ENCODE measurements at places on chromosomes 4 and X.

DNA sequence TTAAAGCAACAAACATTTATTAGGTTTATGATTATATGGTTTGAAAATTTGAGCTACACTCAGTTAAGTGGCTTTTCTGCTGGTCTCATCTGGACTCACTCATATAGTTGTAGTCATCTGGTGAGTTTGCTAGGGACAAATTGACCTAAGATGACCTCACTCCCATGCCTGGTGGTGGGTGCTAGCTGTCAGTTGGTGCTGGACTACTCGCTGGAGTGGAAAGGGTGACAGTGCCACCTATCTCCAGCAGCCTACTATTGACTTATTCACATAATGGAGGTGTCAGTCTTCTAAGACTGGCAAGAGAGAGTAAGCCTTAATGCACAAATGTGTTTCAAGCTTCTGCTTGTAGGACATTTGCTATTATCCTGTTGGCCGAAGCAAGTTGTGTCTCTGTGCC is 88.2 kb downstream of the TASL start:
- no peak for DNase-seq

DNA sequence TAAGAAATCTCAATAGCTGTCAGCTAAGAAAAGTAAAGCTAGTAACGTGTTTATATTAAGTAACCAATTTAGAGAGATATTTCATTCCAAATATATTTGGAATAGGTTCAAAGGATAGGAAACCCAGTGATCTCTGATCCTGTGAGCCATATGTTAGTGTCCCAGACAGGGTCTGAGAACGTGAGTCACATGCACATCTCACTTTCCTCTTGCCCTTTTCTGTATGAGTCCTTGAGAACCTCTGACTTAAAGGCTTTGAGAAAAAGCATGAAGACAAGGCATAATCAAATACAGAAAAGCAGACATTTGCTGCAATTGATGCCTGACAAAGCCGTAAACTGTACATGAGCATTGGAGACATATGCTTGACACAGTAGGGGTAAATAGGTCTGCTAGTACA is 655.1 kb upstream of the ADGRL3 start:
- DNase-seq, result no peak

DNA sequence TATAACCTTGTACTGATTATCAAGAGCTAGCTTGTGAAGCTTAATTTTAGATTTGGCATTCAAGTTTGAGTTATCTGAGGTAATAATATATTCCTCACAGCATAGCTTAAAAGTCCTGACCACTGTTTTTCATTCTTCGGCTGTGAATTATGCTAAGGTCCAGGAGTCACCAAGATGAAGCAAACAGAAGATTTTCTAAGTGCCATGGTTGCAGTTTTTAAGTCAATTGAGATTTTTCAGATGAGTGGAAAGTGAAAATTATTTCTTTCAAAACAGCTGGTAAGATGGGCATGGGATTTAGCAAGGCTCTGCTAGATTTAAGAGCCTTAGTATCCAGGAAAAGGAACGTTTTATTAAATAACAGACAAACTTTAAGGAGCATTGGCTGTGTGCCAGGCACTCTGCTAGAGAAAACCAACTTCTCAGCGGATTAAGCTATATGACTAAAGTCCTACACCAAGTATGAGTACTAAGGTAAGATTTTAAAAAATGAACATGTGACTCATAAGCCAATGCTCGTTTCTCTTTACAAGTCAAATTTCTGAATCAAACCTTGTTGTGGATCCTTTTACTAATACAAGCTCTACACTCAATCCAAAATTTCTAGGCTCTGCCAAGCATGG is 149.9 kb upstream of the IL15 start:
- DNase-seq, result no peak

DNA sequence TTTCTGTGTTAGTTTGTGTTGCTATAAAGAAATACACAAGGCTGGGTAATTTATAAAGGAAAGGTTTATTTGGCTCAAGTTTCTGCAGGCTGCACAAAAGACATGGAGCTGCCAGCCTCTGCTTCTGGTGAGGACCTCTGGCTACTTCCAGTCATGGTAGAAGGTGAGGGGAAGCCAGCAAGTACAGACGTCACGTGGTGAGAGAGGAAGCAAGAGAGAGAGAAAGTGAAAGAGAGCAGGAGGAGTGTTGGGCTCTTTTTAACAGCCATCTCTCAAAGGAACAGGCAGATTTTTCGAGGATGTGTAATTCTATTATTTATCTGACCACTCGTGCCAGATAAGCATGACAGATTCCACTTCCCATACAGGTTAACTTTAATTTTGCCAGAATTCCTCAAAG is 1199.1 kb downstream of the ADGRL3 start:
- no peak for DNase-seq

DNA sequence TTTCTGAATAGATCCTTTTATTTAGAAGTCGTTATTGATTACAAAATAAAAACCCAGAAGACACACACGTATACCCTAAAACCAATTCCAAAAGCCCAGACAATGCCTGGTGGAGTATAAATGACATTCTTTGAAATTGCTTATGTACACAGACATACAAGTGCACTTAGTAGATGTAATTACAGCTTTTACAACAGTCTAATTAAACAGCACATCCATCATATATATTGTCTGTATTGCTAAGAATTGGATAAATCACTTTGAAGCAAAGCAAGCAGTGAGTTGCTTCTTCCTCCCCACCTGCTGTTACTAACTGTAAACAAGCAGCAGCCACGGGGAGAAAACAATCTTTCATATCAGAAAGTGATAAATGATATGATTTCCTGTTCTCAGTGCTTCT is 645.7 kb downstream of the TLL1 start:
- DNase-seq, result no peak

DNA sequence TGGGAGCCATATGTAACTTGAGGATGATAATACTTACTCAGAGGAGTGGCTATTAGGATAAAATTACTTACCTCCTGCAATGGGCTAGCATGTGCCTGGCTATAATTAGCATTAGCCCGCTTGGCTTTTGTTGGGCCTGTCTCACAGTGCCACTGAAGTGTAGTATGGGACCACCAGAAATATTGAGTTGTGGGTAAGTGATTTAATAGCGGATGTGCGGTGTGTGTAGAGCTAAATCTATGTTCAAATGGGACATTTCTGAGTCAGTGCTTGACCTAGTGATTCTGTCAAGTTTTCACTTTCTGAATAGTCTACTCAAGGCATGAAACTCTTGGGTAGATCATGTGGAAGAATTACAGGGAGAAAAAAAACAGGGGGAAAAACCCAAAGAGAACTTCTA is 3.5 kb upstream of the CLNK start:
- no peak for DNase-seq

DNA sequence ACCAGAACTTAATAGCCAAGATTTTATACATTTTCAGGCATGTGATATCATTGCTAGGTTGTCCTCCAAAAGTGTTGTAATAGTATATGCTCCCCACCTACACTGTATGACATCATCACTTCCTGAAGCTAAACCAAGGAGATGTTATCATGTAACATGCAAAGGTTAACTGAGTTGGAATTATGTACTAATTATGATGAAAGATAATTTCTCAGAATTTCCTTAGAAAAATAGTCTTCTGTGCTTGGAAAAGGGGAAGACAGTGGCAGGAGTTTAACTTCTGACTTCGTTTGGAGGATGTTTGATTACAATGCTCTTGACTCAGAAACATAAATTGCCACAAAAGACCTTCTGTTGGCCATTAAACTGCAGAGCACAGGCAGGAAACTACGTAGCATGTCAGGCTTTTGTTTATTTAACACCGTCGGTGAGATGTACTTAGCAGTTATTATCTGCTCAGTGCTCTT is 83.6 kb upstream of the GUCY1A1 start:
- no peak for DNase-seq

DNA sequence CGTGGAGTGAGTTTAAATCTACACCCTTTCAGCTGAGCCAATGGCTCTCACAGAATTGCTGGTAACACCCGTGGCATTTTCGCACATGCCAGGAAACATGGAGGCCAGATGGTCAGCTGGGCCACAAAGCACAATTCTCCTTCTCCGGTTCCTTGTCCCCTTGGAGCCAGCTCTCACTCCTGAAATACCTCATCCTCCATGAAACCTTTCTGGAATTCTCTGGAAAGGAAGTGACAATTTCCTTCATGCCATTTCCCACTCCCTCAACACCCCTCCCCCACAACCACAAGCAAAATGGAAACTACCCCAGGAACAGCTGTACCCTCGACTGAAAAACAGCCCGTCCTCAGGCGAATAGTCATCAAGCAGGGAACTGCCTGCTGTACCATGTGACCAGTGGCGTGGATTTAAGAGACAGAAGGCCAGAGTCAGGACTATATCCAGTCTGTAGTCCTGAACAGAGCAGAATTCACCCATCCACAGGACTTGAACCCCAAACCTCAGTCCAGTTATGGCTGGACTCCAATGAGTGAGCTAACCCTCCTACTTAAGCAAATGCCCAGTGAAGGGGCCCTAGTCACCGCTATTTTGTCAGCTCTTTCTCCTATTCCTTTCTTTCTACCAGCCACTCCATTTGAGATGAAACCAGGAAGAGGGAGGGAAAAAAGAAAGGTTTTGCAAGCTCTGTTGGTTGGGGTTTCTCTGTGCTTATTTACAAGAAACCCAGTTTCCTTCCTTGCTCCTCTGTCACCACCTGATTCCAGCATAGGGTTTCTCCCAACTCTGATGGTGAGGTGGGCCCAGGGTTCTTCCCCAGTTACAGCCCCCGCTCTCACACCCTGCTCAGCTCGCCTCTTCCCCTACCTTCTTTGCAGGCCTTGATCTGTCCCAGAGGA is 24.5 kb downstream of the ELF4 start:
- no peak for DNase-seq

GRCh38 chr4:78650106-78651024 is 98.8 kb downstream of the ANXA3 start:
- no peak for DNase-seq

GRCh38 chr4:1216869-1217294 is 32.0 kb downstream of the CTBP1 start:
- DNase-seq, result no peak

DNA sequence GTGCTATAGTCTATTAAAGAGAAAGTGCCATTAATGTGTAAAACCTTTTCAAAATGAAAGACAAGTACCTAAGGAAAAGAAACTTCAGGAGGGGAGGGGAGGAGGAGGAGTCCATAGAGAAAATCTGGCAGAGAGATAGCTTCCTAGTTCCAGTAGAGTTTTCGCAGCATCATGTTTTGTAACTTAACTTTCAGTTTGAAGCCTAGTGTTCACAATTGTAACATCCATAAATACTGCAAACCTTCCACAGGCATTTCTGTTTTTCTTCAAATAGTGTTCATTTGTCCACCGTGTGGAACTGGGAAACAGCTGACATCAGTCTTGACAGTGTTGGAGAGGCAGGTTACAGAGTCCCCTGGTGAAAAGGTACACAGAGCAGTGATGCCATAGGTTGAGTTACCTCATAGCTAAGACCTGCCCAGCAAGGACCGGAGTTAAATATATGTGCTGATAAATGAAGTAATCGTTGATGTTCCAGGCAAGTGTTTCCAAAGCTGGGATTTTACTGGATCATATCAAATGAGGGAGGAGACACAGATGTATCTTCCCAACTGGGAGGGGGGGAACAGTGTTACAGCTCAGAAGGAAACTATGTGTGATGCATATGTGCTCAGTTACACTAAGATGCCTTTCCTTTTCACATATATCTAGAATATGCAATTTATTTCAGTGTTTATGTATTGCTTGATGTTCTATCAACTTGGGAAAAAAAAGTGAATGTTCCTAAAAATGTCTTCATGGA is 369.5 kb upstream of the FAM241A start:
- no peak for DNase-seq

DNA sequence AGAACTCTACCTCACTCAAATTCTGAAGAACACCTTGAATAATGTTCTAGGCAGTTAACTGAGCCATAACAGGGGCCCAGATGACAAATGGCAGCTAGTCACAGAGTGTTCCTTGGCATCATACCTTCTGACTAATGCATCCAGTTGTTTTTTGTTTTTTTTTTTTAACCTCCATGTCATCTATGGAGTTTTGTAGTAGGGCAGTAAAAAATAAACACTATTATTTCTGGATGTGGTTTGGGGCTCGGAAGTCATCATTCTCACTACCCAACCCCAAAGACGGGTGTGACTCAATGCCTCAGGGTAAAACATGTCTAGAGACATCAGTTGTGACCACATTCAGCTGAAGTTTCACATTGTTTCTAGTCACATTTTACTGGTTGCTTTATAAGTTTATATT is 31.2 kb upstream of the MCF2 start:
- DNase-seq, result peak; percentile 8

- DNase-seq, result no peak
These were observed 90.6 kb upstream of the AFAP1 start for GRCh38 chr4:8030121-8030781.

GRCh38 chr4:186946682-186947294 is 223.1 kb upstream of the FAT1 start:
- no peak for DNase-seq

DNA sequence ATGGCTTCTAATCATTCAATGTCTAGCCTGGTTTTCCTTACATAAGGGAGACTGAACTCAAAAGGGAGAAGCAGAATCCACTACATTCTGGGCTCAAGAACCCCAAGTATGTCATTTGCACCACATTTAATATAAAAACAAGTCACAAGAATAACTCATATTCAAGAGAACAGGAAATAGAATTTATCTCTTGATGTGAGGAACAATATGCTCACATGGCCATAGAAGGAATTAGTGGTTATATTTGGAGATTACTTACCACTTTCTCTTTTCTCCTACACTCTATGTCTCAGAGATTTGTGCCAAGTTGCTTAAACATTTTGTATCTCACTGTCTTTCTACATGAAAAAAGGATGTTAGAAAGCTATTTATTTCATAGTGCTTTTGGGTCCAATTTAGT is 922.6 kb upstream of the PABPC4L start:
- no peak for DNase-seq

GRCh38 chr4:3305610-3306371 is 13.0 kb downstream of the RGS12 start:
- no peak for DNase-seq

DNA sequence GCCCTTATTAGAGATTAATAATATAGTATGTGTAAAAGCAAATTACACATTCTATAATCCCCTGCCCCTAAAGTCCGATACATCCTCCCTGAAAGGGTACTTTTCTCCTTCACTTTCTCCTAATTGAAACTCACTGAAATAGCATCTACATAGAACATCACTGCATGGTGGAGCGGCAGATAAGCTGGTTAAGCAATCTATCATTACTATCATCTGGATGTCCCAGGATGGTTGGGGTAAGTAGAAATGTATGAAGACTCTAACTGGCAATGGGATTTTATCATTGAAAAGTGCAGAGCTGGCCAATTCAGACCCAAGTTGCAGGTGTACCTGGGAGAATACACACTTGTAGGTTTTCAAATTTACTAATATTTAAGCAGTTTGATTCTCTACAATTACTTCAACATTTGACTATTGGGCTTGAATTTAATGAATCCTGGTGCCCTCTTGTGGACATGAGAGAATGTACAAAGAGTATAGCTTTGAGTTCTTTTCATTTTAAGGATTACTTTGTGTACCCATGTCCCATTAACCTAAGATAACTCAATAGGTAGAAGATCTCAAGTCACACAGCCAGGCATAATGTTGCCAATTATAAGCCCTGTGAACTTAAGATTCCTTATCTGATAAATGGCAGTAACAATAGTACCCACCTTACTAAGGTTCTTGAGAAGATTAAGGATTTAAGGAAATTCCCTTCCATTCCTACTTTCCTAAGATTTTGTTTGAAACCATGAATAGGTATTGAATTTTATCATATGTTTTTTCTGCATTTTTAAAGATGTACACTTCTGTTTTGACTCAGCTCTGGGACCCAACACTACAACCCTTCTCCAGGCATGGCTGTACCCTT is 69.8 kb downstream of the SHROOM3 start:
- DNase-seq, result no peak

GRCh38 chr4:79923281-79923680 is 149.7 kb downstream of the ANTXR2 start:
- no peak for DNase-seq

All from DMS79 (cell line).